Cortex of kidney (tissue), 1 donor: ENCODE measurements at places on chromosomes 6 and 20.

DNA sequence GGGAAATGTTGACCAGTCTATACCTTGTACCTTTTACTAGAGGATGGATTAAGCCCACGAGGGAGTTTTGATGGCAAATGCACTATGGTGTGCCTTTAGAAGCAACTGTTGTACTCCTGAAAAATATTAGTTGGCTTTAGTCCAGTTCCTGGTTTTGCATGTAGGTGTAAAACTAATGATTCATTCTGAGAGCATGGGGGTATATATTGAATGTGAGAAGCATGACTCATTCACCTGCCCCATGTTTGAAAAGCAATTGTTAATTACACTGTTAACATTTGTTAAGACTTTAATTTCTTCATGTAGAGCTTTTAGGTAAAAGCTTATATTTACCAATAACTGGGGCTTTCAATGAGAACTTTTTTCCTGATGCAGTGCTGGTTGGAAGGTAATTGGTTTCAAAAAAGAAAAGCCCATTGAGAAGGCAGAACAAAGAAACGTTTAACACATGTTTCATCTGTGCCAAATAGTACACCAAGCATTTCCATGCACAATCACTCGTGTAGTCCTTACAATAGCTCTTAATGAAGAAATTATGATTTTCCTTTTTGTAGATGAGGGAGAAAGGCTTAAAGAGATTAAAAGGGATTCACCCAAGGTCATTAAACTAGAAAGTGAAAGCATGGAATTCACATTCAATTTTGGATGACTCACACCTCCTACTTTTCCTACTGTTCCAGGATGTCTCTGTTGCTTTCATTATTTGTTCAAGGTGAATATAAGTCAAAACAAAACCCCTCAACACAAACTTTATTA, 134.1 kb downstream of the CCDC170 start:
- no peak for DNase-seq

DNA sequence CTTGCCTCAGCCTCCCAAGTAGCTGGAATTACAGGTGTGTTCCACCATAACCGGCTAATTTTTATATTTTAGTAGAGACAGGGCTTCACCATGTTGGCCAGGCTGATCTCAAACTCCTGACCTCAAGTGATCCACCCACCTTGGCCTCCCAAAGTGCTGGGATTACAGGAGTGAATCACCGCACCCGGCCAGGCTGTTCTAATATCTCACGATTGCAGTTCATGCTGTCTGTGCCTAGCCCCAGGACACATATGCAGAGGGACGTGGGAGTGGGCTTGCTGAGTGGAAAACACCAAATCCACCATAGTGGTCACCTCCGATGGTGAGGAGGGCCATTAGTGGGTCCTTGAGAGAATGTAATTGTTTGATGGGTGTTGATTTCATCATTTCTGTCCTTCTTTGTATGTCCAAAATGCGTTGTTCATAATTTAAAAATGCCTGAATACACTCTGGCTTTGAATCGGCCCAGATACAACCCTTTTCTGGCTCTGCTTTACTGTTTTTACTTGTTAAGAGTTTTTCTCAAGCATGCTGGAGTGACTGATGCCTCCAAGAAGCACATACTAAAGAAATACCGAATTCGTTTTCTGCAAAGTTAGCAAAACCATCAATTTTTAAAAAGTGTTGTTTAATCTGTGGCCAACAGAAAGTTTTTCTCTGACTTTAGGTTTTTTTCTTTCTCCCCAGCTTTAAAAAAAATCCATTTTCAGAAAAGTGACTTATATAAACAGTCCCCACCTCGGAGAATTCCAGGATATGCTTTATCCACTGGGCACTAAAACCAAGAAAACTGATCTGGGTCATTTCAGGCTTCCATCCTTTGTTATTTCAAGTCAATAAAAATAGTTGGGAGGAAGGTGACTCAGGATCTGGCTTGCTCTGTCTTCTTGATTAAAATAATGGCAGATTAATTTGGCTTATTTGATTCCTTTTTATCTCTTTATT, 18.8 kb upstream of the RALGAPA2 start:
- DNase-seq = no peak

GRCh38 chr20:50244352-50245149, 53.9 kb downstream of the CEBPB start:
- no peak for DNase-seq

GRCh38 chr20:43191946-43192863, 2.5 kb upstream of the PTPRT start:
- DNase-seq = no peak

GRCh38 chr6:16765235-16765634, 4.0 kb upstream of the ATXN1 start:
- DNase-seq = no peak

- no peak for DNase-seq
These were observed 619.5 kb downstream of the PRKN start for GRCh38 chr6:162108041-162108440.
